8988T (cell line): ENCODE measurements at places on chromosomes 6 and 20.
A peak's percentile ranks its signal among the peaks of the same experiment; 100 is the strongest.

DNA sequence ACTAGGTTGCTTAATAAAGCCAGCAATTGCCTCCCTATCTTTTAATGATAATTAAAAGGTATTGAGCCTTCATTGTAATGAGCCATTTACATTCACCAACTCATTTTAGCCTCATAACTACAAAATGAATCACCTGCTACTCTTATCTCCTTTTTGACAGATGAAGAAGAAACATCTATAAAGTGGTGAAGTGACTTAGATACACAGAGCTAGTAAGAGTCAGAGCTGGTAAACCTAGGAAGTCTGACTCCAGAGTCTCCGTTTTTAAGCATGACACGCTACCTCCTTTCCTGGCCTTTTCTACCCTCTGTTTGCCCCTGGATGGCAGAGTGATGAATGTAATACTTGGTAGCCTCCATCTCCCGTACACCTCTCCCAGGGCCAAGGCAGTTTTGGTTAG lies 93.5 kb downstream of the SPTLC3 start:
- DNase-seq, result no peak

DNA sequence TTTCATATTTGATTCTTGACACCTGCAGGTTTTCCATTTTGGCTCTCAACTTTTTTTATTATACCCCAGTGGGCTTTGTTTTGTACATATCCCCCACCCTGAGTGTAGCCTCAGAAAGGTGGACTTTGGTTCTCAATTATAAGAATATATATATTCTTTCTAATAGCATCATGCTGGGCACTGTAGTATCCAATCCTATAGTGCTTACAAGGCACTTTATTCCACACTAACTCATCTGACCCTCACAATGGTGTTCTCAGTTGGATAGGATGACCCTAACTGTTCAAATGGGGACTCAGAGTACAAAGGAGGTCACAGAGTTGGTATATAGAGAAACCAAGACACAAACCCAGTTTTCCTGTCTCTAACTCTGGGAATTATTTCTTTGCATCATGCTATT lies 48.9 kb upstream of the SNAP25 start:
- DNase-seq, result no peak

DNA sequence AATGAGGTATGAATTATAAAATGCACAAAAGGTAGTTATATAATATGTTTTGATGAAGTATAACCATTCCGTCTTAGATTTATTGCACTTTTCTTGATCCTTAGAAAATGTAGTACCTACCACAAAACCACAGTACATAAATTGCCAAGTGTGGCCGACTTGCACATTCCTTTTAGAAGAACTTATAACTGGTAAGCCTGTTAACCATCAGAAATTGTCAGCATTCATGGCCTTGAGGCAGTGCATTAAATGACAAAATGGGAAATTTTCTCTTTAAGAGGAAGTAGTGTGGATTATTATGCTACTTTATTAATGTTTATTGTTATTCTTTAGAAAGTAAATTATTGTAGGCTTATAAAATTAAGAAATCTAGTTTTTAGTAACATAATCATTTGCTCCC lies 29.6 kb downstream of the TAB2 start:
- DNase-seq, result no peak

DNA sequence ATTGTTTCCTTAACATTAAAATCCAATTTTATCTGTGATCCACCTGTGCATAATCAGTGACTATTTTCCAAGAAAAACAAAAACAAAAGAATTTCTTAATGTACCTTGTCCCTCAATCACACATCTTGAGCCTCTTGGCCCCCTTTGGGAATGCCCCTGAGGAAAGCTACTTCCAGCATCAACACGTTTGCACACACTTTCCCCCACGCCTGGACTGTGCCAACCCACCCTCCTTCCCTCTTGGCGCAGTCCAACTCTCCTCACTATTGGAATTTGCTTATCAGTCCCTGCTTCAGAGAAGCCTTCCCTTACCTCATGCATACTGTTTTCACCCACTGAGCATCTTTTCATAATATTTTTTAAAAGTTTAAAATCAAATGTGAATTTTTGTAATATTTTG lies 389.4 kb upstream of the NRSN1 start:
- DNase-seq, result no peak

GRCh38 chr6:160108077-160108476 lies 13.5 kb upstream of the SLC22A1 start:
- DNase-seq, result no peak

GRCh38 chr6:152905551-152906299 lies 77.1 kb downstream of the FBXO5 start:
- DNase-seq, result no peak

- DNase-seq, result no peak
These were observed 2.0 kb downstream of the LY86 start for GRCh38 chr6:6590530-6590929.

GRCh38 chr6:22333802-22334201 lies 37.0 kb upstream of the PRL start:
- no peak for DNase-seq

DNA sequence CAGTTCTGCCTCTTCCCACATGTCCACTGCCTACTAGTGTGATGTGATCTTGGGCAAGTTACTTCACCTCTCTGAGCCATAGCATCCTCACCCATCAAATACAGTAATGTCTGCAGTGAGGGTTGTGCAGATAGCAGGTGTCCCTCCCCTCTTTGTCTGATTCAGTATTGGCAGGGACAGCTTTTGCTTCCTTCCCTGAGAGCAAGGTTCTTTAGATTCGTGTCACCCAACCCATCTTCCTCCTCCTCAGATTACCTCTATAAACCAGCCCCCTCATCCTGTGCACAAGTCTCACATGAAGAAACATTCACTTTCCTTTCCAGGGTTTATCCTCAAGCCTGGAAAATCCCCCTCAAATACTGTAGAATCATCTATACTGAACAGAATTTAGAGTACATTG lies 15.4 kb downstream of the ACTR5 start:
- DNase-seq, result no peak

DNA sequence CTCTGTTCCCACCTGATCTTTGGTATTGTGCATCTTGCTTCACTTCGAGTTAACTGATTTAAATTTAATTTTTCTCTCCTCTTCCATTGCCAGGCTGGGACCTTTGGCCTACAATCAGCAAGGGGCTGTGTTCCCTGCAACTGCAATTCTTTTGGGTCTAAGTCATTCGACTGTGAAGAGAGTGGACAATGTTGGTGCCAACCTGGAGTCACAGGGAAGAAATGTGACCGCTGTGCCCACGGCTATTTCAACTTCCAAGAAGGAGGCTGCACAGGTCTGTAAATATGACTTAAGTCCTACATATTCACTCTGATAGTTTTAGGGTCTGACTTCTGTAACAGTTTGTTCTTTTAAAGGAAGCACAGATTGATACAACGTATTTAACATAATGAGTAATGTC lies 412.4 kb downstream of the ARHGAP18 start:
- DNase-seq, result no peak

DNA sequence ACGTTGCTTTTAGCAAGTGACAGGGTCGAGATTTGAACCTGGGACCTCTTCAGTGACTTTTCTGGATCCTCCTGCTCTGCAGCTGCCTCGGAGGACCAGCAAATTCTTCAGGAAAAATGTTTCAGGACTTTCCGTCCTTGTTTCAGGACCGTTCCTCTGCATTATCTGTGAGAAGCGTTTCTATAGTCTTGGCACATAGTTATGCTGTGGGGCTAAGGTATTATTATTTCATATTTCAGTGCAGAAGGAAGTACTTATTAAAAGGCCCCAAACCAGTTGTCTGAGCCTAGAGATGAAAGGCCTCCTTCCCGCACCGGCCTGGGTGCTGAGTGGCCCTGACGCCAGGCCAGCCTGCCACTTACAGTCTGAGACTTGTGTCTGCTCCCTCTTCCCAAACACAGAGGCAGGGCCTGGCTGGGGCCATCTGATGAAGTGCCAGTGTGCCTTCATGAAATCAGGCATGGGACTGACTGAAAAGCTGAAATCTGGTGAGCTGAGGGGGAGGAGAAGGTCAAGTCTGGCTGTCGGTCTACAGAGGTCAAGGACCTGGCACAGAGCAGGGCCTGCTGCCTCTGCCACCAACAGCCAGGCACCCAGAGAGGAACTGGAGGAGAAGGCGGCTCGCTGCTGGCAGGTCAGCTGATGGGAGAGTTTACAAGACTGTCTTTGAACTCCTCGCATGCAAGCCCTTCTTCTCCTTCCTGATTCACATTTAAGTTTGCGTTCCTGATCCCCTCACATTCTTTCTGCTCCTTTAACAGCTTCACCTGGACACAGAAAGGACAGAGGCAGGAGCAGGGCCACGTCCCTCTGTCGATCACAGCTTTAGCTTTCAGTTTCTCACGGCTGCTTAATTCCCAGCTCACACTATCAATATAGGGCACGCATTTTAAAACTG lies 8.9 kb upstream of the QKI start:
- no peak for DNase-seq

- no peak for DNase-seq
These were observed 42.3 kb downstream of the RALGAPB start for GRCh38 chr20:38514947-38515346.

DNA sequence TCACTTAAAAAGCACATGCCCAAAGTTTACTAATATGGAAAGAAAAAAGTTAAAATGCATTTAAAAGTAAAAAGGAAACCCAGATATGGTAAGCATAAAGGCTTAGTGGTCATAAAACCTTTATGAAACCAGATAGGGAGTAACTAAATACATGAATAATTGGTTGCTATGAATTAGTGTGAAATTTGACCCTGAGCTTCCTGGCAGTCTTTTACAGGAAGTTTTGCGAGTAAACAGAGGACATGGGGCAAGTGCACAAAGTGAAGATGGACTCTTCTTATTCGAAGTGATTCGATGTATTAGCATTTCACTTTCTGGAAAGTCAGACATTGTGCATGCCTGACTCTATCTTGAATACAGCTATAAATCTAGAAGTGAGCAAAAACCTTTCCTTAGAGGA lies 90.9 kb upstream of the MLIP start:
- no peak for DNase-seq

DNA sequence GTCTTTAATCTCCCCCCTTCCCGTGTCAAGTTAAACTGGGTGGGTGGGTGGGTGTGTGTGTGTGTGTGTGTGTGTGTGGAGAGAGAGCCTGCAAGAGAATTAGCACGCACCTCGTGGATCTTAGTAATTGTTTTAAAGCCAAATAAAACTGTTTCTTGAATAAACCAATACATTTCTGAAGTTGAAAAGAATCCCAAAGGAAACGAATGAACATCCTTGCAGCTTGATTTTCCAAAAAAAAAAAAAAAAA lies 381 bp upstream of the BICRAL start:
- DNase-seq, result no peak

DNA sequence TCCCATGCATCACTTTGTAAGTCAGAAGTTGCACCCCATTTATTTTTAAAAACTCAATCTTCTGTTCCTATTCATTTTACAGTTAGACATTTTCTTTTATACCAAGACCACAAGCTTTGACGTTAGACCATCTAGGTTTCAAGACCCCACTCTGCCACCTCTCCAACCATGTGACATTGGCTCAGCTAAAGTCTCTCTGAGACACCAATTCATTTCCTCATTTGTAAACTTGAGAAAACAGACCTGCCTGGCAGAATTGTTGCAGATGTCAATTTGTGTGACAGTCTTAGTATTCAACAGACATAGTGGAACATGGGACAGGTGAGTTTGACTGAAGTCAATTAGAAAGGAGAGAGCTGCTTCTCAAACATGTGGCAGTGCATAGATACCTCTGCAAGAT lies 55.6 kb upstream of the CSE1L start:
- no peak for DNase-seq

GRCh38 chr6:39409889-39410288 lies 87.4 kb upstream of the KCNK16 start:
- no peak for DNase-seq

- DNase-seq, result no peak
These were observed 28.5 kb downstream of the SF3B5 start for GRCh38 chr6:144066741-144067484.

DNA sequence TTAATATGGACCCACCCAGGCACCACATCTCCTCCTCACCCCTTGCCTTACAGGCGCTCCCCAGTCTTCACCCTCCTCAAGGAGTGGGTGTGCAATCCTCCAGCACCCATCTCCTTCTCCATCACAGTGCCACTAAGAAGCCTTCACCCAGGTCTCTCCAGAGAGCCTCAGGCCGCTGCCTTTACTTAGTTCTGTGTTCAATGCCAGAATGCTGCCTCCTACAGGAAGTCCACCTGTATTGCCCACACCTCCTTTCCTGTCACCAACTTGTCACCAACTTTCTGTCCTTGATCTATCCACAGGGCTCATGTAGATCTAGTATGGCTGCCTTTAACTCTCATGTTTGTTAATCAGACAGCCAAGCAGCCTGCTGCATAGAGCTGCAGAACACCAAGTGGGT lies 586 bp upstream of the LST1 start:
- no peak for DNase-seq

DNA sequence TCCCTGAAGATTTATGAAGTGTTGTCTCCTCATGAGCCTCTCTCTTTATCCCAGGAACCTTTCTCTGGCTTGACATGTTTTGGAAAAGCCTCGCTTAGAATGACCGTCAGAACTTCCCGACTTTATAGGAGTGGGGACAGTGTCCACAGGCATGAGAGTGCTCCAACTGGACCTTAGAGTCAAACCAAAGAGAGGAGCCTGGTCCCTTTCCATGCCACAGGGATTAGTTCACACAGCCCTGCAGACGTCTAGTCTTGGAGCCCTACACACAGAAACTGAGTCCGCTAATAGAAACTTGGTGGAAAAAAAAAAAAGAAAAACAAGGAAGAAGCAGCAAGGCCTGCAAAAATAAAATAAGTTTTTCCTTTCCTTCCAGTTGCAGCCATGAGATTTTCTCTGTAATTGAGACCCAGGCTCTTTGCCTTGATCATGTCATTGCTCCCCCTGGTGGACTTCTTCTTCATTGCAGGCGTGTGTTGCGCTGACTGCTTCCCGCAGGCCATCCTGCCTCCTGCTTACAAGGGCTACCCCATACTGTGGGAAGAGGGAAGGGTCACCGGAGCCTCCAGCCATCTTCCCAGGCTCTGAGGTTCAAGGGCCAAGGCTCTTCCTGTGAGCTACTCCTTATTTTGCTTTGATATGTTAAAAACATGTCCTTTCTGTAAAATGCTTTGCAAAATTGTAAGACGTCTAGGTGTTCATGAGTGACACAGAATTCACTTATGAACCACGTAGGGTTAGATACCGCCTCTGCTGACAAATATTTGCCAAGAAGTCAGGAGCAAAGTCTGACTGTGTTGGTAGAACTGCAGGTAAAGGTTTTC lies 201.0 kb downstream of the UST start:
- DNase-seq, result peak; percentile 30

GRCh38 chr6:128487055-128487454 lies 33.3 kb downstream of the PTPRK start:
- no peak for DNase-seq

DNA sequence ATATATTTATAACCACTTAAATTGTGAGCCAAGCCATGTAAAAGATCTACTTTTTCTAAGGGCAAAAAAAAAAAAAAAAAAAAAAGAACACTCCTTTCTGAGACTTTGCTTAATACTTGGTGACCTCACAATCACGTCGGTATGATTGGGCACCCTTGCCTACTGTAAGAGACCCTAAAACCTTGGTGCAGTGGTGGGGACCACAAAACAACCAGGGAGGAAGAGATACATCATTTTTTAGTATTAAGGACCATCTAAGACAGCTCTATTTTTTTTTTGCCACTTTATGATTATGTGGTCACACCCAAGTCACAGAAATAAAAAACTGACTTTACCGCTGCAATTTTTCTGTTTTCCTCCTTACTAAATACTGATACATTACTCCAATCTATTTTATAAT lies 22.9 kb downstream of the PRDM1 start:
- no peak for DNase-seq
